ENCODE measurements at places on chromosomes 5 and 9.
A peak's percentile ranks its signal among the peaks of the same experiment; 100 is the strongest.

GRCh38 chr5:77560677-77561263 lies 68.7 kb upstream of the WDR41 start:
- peak; percentile 66 for DNase-seq

DNA sequence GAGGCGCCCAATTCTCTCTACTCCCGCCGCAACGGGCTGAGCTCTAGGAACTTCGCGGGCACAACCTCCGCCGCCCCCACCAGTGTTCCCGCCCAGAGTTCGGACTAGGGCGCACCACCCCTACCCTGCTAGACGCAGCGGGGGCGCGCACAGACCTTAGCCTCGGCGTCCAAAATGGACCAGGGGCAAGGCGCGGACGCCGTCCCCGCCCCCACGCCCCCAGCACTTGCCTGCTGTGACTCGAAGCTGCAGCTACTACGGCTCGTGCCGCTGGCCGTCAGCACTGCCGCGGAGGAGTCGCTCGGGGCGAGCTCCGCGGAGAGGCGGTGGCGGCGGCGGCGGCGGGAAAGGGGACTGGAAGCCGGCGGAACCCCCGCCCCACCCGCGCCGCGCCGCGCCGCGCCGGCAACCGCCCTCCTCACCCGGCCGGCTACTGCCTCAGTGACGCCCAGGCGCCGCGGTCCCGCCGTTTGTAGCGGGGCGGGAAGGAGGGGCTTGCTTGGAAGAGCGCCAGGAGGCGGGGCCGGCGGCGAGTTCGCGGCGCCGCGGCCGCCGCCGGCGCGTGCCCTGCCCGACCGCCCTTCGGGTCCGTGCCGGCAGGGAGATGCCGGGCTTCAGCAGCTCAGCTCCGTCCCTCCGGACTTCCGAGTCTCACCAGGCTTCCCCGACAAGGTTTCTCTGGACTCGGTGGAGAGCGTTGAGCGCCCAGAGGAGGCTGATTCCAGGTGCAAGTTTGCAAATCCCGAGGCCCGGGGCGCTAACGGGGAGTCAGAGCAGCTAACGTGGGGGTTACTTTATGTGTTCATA lies 4.5 kb downstream of the ELAVL2 start:
- no peak for DNase-seq

DNA sequence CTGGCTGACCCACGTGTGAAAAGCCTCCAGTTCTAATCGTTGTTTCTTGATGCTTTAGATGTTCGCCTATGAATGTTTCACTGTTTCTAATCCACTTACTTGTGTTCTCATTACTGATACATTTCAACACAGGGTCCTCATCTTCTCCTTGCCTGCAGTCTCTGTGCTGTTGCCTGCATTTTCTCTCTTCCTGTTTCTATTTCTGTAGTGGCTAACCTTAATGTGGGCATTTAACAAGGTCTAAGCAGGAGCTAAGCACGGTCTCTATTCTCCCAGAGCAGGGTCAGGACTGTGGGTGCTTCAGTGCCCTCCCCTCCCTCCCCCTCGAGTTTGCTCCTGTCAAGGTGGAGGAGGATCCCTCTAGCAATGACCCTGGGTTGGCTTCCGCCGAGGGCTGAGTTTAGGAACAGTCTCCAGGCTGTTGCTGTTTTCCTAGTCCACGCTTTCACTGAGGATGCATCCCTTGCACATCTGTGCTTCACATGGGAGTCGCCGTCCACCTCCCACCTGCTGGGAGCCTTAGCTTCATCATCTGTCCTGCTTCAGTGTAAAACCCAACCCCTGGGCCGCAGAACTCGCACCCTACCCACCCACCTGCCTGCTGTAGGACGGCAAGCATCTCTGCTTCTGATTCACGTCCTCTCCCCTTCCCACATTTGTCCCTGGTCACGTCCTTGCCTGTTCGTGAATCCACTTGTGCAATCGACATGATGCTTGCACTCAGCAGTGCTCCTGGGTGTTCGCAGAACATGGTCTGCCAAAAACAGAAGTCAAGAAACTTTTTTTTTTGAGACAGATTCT lies 2.4 kb upstream of the EXOC3 start:
- no peak for DNase-seq

- DNase-seq = no peak
Observed at GRCh38 chr5:121158451-121158850, 693.2 kb upstream of the FTMT start.

DNA sequence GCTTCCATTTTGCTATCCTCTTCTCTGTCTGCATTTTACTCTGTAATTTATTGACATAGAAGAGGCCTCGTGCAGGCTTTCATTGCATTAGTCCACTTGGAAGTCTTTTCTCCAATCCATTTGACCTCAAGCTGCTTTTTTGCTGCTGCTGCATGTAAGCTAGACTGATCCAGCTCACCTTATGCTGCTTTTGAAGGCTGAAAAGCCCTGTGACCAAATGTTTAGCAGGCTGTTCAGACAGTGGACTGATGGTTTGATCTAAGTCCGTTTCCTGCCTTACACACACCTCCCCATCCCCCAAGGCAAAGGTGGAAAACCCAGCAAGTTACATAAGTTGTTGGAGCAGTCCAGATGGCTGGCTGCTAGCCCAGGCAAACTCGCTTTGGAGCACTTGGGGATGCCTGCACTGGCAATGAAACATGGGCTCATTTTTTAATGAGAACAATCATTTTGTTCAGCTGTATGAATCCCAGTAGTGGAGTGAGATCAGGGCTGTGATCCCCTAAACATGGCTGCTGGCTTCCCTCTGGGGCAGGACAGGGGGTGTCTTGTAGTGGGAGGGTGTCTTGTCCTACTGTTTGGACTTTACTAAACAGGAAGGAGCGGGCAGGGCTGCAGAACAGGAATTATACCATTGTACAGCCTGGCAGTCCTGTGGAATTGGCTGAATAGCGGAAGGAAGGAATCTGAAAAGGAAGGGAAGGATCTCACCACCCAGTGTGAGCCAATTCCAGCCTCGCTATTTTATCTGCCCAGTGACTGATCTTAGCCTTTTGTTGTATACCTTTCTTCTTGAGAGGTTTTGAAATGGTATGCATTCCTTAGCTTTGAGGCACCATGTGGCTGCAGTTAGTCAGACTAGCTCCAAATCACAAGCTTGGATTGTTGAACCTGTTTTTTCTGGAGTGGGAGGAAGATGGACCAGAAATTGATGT lies 212.0 kb downstream of the ARHGAP26 start:
- peak; percentile 77 for DNase-seq

DNA sequence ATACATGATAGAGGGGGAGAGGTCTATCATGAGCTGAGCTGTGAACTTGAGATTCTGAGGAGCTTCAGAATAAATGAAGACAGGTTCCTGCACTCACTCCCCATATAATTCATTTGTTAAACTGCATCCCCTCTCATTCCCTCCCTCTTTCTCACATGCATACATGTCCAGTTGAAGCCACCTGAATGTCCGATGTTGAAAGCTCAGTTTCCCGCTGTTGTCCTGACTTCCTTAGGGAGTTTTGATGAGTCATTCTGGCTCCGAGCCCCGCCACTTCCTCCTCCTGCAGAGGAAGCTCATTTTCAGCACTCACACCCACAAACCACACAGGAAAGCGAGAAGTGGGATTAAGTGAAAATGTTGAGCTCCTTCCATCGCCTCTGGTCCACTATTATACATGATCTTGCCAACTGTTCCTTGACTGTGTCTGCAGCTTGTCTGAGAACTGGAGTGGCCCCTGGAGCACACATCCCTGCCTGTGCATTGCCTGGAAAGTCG lies 121.2 kb downstream of the CEMIP2 start:
- DNase-seq = peak; percentile 81

DNA sequence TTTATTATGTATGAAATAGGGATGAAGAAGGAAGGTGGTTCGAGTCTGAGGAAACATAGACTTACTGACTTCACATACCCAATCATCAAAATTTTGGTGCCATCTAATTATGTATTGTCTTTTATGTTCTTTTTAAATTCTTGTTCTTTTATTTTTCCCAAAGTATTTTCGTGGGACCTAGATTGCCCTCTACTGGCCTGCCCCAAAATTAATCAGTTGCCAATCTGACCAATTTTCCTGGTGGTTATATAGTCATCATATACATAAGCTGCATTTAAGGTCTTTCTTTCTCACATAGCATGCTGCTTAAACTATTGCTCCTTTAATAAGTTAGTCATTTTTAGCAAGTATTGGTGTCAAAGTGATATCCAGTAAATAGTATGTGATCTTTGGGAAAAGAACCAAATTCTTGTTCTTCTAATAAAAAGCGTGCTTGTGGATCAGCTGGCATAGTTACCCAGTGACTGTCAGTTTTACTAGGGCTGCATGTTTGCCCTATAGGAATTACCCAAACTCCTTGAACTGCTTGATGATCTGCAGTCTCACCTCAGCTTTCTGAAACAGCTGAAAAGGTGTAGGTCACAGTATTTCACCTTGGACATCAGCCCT lies 223.5 kb downstream of the SH3GL2 start:
- peak; percentile 30 for DNase-seq

GRCh38 chr9:77933019-77933418 lies 98.6 kb downstream of the GNAQ start:
- peak; percentile 25 for DNase-seq

DNA sequence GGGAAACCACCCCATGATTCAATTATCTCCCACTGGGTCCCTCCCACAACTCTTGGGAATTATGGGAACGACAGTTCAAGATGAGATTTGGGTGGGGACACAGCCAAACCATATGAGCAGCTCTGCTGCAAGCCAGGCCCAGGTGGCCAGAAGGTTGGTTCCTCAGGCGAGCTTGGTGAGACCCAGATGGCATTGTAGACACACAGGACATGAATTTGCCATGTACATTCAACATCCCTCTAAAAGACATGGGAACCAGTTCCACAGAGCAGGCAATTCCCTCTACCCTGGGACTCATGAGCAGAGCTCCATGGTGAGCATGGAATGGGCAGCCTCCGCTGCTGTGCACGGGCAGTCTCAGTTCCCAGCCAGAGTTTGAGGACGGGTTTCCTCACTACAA lies 53.3 kb downstream of the NSUN2 start:
- no peak for DNase-seq

DNA sequence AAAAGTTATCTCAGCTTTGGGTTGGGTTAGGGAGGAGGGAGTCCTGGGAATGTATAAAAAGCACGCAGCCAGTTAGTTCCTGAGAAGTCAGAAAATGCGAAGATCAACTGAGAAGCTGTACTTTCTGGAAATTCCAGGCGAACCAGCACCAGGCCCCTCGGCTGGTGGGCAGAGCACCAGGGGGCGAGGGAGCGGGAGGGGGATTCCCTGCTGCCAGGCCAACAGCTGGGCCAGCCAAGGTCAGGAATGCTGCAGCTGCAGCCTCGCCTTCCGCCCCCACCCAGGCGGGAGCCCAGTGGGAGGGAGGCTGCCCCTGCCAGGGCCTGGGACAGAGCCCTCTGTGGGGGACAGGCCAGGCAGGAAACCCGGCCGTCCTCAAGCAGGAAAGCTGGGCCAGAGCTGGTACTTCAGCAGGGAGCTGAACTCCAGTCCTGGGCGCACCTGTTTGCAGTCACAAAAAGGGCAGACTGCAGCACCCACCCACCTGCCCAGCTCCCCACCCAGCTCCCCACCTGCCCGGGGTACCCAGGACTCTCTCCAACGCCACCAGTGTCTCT lies 35.5 kb downstream of the VAV2 start:
- no peak for DNase-seq

- DNase-seq = no peak
Observed at GRCh38 chr5:2724031-2724581, 27.4 kb downstream of the IRX2 start.

DNA sequence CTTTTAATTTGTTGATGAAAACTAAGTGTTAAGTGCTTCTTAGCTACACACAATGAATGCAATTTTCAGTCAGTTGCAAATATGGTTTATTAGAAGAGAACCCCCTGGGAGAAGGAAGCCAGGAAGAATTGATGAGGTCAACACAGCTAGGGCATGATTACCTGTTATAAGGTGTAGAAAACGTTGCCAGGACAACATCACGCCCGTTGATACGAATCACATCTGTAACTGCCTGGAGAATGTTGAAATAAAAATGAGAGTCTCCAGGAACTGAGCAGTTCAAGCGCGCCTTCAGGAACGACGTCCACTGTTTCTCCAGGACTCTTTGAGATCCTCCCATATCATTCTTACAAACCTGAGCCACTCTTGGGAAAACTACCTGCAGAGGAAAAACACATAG lies 88.0 kb downstream of the SEMA6A start:
- no peak for DNase-seq

DNA sequence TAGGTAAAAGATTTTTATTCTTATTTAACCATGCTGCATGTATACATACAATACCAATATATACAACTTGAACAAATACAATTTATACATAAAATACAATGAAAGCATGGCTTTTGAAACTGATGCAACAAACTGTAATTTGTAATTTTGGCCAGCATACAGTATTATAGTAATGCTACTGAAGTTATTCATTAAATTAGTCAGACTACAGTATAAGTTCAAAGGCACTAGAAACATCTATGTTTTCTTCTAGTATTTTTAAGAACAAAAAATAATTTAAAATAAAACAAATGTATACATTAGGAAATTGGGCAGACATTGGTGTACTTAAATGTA lies 18.8 kb downstream of the IL4 start:
- DNase-seq = no peak
